ENCODE measurements at places on chromosomes 7 and 10.

DNA sequence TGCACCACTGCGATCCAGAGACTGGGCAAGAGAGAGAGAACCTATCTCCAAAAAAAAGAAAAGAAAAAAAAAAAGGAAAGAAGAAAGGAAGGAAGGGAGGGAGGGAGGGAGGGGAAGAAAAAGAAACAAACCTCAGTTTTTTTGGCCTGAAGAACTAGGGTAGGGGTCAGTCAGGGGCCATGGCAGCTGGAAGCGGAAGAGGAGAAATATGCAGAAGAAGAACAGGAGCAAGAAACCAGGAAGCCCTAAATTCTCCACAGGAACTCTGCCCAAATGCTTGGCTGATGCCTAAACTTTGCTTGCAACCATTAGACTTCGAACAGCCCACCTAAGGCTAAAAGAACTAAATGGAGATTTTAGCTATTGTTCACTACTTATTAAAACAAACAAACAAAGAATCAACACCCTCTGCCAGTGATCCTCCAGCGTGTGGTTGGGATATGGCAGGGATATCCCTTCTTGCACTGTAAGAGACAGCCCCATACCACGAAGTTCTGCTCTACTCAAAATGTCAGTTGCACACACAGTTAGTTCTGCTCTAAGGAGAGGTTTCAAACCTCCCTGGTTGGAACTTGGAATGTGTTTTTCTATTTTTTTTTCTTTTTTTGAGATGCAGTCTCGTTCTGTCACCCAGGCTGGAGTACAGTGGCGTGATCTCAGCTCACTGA lies 139.5 kb downstream of the FAM107B start:
- DNase-seq = no peak

GRCh38 chr10:78203915-78204818 lies 170.5 kb downstream of the RPS24 start:
- no peak for DNase-seq

DNA sequence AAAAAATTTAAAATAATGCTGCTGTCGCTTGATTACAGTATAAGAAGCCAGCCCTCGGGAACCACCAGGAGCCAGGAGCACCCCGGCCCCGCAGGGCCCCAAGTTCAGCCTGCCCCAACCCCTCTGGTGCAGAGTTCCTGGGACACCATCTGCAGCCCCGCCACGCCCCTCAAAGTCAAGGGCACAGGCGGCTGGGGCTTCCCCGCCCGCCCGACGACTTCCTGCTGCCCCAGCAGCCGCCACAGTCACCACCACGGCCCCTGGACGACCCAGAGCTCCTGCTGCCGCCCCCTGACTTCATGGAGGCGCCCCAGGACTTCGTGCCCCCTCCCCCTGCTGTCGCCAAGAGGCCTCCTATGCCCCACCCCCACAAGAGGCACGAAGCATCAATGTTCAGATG lies 103.6 kb upstream of the PDSS1 start:
- no peak for DNase-seq

DNA sequence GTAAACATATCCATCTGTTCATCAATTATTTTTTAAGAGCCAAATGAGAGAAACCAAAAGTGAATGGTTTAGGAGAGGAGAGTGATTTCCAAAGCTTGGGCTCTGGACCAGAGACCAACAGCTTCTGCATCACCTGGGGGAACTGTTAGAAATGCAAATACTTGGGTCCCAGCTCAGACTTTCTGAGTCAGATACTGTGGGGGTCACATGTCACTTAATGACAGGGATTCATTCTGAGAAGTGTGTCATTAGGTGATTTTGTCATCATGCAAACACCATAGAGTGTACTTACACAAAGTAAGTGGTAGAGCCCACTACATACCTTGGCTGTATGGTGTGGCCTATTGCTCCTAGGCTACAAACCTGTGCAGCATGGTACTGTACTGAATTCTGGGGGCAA lies 128.5 kb upstream of the PRR15 start:
- DNase-seq = no peak

DNA sequence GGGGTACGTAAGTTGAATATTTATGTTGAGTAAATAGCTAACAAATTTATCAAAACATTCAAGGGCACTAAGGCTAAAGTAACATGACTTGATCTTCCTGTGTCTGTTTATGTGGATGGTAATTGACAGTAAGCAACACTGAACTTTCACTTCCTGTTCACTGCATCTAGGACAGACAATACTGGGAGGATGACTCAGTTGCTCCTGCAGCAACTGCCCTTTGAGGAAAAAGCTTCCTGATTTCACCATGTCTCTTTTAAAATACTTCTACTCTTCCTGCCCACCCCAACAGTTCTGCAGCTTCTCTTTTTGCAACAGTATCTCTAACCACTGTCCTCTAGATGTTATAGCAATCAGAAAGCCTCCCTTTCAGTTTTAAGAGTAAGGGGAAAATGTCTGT lies 76.6 kb upstream of the HGF start:
- no peak for DNase-seq

GRCh38 chr10:125599194-125599593 lies 83.8 kb downstream of the TEX36 start:
- DNase-seq = no peak

- DNase-seq = no peak
Measured at GRCh38 chr7:98210513-98211220, 572 bp upstream of the BHLHA15 start.

GRCh38 chr7:83908526-83908925 lies 259.6 kb upstream of the SEMA3E start:
- no peak for DNase-seq

GRCh38 chr10:13904064-13904463 lies 317.3 kb downstream of the PRPF18 start:
- DNase-seq = no peak

GRCh38 chr10:27197980-27198620 lies 42.5 kb downstream of the ACBD5 start:
- no peak for DNase-seq

- DNase-seq = no peak
Measured at GRCh38 chr7:87517136-87517815, 41.8 kb upstream of the ABCB4 start.

- DNase-seq = no peak
Measured at GRCh38 chr10:19977097-19977521, 160.9 kb downstream of the PLXDC2 start.

DNA sequence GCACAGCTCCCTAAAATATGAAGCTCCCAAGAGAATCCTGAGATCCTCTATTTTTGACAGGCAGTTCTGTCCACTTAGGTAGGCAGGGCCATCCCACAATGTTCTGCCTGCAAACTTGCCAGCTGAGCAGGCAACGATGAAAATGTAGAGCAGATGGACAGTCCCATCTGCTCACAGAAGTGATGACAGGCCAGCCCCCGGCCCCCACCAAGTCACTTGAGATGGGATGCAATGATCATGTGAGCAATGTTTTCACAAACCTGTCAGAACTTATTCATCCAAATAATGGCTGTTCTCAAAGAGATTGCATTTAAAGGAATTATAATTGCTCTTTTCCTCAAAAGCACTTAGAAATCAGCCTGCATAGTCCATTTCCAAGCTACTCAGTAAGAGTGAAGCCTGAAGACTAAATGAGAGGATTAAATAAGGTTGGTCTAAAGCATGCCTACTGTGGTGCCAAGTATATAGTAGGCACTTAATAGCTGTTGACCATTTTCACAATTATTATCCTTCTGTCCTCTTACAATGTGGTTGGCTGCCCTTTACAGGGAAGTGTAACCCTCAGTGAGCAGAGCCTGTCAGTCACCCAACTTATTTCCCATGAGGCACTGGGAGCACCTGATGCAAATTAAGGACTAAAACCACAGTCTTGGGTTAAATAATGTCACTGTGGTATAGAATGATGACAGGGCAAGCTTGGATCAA lies 301.2 kb downstream of the FGFR2 start:
- DNase-seq = no peak

DNA sequence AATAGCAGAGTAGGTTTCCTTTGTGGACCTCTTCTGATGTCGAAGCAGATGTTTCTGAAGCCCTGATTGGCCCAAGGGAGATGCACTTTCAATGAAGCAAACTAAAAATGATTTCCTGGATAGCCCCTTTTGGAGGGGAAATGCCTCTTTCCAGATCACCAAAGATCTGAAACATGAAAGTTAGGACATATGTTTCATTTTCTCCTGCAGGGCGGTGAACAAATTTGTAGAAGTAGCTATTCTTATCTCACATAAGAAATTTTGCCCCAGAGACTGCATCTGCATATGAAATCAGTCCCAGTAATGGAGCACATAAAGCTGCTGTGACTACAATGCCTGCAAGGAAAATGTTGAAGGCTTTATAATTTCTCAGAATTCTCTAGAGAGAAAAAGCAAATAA lies 56.0 kb downstream of the THSD7A start:
- no peak for DNase-seq

GRCh38 chr7:115096262-115096661 lies 174.4 kb downstream of the MDFIC start:
- DNase-seq = no peak

- DNase-seq = no peak
Measured at GRCh38 chr7:133645884-133646391, 393.1 kb downstream of the EXOC4 start.

GRCh38 chr10:103681617-103682399 lies 173.6 kb downstream of the SH3PXD2A start:
- no peak for DNase-seq

GRCh38 chr10:109982123-109982522 lies 25.7 kb upstream of the ADD3 start:
- no peak for DNase-seq

DNA sequence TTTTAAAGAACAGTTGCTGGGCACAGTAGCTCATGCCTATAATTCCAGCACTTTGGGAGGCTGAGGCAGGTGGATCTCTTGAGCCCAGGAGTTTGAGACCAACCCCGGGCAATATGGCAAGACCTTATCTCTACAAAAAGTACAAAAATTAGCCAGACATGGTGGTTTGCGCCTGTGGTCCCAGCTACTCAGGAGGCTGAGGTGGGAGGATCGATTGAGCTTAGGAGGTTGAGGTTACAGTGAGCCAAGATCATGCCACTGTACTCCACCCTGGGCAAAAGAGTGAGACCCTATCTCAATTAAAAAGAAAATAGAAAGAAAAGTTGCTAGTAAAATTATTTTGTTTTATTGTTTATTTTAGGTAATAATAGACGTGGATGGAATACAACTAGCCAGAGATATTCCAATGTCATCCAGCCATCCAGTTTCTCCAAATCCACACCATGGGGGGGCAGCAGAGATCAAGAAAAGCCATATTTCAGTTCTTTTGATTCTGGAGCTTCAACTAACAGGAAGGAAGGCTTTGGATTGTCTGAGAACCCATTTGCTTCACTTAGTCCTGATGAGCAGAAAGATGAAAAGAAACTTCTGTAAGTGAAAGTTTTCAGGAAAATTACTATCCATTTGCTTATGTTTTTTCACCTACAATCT lies 3.0 kb downstream of the NUP42 start:
- no peak for DNase-seq

GRCh38 chr7:29090836-29091601 lies 55.3 kb downstream of the CPVL start:
- no peak for DNase-seq

DNA sequence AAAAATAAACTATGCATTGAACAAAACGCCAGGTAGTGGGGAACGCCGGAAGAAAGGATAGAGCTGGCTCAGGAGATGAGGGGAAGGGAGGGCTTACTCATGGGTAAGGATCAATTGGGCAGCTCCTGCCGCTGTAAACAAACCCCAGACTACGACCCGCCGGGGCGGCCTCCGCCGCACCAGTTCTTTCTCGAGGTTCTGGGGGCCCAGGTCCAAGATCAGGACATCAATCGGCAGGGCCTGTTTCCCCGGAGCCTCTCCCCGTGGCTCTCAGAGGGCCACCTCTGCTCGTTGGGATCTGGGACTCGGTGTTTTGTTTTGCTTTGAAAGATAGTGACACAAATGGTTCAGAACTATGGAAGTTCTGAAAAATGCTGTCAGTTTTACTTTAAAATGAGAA lies 140.4 kb downstream of the ELFN1 start:
- no peak for DNase-seq

- no peak for DNase-seq
Measured at GRCh38 chr10:132634241-132634946, 96.8 kb downstream of the INPP5A start.

DNA sequence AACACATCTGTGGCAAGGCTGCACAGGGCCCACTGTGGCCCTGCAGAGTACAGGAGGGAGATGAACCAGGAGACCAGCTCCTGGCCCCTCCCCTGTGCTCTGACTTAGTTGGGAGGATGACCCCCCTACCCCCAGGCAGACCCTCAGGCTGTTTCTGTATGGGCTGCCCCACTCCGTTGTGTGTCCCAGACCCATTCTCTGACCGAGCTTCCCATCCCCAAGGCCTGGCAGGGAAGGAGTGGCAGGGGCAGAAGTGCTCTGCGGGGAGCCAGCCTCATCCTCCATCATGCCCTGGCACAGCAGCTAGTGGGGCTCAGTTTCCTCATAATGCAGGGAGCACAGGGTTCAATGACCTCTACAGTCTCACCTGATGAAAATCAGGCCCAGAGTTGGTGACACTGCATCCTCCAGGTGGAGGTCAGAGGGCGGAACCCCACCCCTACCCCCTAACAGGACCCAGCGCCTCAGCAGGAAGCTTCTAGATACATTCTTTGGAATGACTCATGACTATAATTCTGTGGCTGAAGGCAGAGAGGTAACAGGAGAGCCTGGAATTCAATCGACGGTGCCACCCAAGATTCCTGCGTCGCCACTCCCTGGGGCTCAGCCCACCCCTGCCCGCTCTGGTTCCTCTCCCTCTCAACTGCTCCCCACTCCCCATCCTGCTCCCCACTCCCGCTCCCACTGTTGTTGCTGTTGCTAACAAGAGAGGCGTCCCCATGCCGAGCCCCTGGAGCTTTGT lies 18.2 kb downstream of the PODXL start:
- DNase-seq = no peak

DNA sequence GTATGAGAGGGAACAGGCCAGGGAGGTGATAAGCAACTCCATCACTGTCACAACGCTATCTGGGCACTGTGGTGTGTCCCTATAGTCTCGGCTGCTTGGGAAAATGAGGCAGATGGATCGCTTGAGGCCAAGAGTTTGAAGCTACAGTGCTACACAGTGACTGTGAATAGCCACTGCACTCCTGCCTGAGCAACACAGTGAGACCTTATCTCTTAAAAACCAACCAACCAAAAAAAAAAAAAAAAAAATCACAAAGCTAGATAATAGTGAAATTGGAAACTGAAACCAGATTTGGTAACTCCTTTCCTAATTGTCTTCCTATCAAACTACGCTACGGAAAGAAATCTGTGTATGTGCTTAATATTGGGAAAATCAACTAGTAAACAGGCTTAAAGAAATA lies 14.1 kb downstream of the MICU1 start:
- DNase-seq = no peak

DNA sequence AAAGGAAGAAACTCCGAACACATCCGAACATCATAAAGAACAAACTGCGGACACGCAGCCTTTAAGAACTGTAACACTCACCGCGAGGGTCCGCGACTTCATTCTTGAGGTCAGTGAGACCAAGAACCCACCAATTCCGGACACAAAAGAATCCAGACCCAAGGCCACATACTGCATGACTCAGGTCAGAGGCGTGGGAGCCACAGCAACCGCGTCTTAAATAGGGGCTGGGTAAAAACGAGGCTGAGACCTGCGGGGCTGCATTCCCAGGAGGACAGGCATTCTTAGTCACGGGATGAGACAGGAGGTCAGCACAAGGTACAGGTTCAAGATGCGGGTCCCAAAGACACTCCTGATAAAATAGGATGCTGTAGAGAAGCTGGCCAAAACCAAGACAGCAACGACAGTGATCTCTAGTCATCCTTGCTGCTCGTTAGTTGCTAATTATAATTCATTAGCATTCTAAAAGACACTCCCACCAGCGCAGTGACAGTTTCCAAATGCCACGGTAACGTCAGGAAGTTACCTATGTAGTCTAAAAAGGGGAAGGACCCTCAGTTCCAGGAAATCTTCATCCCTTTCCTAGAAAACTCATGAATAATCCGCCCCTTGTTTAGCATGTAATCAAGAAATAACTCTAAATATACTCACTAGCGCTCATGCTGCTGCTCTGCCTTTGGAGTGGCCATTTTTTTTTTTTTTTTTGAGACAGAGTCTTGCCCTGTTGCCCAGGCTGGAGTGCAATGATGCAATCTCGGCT lies 19.3 kb downstream of the AP5Z1 start:
- DNase-seq = no peak

Measured in CD4-positive, alpha-beta memory T cell (primary cell).